GM03348 (cell line): ENCODE measurements at places on chromosomes 4 and X.

DNA sequence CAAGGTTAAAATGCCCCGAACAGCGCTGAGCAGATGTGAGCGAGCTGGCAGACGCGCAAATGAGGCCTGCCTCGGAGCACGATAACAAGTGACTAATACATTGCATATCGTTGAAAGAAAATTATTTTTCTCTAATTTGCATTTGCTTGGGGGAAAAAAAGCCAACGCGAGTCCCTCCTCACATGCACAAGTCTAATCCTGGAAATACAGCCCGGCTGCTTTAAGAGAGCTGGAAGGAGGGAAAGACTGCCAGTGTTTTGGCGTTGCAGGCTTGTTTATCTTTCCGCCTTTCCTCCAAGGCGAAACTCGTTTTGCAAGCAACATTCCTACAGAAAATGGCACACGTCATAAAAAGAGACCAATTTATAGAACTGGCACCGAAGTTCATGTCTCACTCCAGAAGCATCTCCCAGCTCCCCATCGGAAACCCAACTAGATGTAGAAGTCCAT, 12.6 kb downstream of the BCOR start:
- DNase-seq, result peak; percentile 59

- peak; percentile 49 for DNase-seq
Measured at GRCh38 chr4:98851806-98852205, 77.1 kb downstream of the EIF4E start.

- DNase-seq, result no peak
Measured at GRCh38 chr4:53920116-53920515, 144.3 kb downstream of the CHIC2 start.

- no peak for DNase-seq
Measured at GRCh38 chr4:123495530-123495929, 98.9 kb downstream of the SPRY1 start.
